NCI-H2081 (cell line): ENCODE measurements at places on chromosomes 6 and 20.
A peak's percentile ranks its signal among the peaks of the same experiment; 100 is the strongest.

DNA sequence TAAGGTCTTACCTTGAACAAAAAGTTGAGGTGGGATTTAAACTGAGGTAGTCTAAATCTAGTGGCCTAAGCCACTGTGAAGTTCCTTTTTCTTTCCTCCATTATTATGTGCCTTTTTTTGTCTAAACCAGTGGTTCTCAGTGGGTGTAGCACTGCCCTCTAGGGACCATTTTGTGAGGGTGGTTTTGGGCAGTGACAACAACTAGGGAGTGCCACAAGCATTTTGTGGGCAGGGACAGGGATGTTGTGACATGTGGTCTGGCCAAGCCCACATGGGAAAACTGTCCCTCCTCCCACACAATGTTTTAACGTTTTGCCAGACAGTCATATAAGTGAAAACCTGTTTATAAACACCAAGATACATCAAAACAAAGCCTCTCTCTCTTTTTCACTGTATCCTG, 899.4 kb upstream of the FLRT3 start:
- peak; percentile 63 for DNase-seq

- no peak for DNase-seq
These were observed 234.3 kb downstream of the ARHGAP18 start for GRCh38 chr6:129475477-129476247.

DNA sequence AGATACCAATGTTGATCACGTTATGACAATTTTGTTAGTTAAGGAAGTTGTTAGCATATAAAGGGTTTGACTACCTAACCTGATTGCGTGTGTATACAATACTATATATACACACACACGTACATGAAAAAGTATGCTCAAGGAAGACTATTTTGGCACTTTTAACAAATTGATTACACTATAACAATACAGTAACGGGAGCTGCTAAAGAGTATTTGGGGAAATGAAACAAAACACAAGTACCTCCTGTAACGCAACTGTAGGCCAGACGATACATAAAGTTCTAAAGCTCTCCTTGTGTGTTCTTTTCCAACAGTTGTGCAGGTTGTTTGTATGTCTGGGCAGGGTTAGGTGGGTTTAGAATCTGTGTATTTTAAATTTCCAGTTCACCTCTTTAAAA, 98.7 kb downstream of the PLEKHG1 start:
- DNase-seq: no peak

DNA sequence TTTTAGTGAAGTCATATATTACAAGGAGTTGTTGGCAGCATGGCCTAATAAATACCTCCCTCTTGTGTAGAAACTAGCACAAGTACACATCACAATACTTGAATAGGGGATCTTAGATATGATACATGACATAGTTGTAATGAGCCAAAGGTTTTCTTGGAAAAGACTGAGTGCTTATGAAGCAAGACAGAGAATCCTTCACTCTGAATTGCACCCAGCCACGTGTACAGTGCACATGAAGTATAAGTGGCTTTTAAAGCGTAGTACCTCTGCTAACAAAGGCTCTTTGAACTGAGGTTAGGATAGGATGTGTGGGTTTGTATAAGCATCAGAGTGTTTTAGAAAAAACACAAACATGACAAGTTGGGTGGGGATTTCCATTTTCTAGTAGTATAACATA, 145.5 kb upstream of the STMND1 start:
- DNase-seq: no peak

DNA sequence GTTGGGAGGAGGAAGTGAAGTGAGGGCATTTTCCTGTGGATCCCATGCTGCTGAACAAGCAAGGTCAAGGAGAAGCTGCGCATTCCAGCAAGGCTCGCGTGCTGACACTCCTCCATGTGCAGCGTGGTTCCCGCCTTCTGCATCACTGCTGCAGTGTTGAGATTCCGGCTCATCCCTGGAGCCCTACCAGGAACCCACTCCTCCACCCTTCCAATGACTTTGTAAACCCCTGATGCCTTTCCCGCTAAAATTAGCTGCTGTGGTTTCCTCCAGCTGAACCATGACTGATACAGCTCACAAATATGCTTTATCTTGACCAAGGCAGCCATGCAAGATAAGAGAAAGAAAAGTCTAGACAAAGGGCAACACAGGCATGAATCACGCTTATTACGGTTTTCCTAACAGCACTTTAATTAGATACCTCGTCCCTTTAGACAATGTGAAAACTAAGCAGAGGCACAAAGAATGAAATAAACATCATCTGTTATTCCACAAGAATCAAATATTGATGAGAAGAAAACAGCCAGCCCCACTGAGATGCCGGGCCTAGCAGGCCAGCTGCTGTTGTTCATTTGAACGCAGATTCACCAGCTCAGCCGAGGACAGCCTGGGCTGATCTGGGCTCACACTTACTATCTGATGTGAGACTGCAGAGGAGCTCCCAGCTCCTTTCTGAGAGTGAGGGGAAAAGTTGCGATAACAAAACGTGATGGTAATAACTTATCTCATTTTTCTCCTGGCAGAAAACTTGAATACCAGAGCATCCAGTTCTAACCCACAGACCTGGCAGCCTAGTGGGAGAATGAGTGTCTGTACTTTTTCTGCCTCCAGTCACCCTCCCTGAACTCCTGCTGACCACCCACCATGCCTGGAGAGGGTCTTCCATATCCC, 14.2 kb upstream of the BNIP5 start:
- DNase-seq: no peak

DNA sequence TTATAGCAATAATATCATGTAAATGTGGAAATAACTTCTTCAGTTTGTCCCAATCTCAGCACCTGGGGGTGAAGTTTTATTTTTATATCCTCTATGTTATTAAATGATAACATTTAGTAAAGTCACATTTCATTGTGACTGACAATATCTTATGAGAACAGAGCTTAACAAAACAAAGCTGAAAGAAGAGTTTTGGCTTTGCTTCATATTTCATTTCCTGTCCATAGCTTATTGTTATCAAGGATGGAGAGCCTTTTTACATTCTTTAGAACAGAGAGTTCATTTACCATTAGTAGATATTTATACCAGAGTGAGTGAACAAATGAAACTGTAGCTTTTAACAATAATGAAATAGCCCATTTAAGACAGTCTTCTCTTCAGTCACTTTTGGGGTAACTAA, 231.9 kb upstream of the SGK1 start:
- no peak for DNase-seq

DNA sequence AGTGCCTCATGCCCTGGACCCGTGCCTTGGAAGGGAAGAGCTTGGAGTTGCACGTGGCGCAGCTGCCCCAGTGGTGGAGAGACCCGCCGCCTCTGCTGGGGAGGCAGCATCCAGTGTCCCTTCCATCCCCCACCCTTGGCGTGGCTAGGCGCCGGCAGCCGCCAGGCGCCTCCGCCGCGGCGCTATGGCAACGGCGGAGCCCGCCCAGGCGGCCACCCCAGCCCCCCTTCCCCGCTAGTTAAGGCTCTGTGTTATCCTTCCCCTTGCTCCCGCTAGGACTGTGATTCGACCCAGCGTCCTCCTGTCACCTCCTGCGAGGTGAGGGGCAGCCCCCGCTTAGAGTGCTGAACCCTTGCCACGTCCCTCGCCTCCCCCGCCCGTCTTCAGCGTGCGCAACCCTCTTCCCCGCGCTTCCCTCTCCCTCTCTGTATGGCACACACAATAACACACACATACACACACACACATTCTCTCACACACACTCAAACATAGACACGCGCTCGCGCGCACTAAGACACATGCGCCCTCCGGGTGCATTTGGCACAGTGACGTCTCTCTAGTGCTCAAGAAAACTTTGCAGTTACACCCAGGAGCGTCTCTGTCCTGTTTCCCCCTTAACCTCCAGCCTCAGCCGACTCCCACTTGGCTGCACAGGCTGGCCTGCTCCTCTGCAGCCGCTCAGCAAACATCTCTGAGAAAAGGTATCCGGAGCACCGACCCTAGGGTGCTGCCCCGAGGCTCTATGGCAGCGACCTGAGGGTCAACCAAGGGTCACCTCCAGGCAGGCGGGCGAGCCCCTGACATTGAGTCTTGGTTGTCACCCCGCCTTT, 8.5 kb downstream of the GRIK2 start:
- peak; percentile 75 for DNase-seq

DNA sequence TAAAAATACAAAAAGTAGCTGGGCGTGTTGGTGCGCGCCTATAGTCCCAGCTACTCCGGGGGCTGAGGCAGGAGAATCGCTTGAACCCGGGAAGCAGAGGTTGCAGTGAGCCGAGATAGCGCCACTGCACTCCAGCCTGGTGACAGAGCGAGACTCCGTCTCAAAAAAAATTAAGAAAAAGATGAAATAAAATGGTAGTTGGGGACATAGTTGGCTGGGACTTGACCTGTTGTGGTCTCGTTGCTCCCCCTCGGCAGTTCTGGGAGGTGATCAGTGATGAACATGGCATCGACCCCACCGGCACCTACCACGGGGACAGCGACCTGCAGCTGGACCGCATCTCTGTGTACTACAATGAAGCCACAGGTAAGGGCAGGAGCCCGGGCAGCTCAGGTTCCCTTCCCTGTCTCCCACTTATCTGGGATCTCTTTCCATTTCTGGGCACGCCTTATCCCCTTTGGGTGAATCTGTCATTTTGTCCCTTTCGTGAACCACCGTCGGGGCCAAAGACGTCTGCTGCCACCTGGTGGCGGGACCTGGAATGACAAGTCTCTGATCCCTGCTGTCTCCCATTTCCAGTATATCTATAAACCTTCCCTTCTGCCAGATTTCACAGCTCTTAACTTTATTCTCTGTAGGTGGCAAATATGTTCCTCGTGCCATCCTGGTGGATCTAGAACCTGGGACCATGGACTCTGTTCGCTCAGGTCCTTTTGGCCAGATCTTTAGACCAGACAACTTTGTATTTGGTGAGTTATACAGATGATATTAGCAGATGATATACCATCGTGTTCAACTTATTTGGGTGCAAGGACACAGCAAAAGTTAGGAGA, 2.3 kb downstream of the TUBB start:
- peak; percentile 73 for DNase-seq

- DNase-seq: no peak
These were observed 150.8 kb downstream of the GRIK2 start for GRCh38 chr6:101544286-101544685.

- no peak for DNase-seq
These were observed 453.3 kb upstream of the NRSN1 start for GRCh38 chr6:23672737-23673136.

- DNase-seq: no peak
These were observed 87.2 kb downstream of the TNFAIP3 start for GRCh38 chr6:137954253-137954652.

- DNase-seq: no peak
These were observed 6.5 kb upstream of the SLC17A4 start for GRCh38 chr6:25748049-25748448.

GRCh38 chr6:148044261-148044751, 298.3 kb upstream of the SASH1 start:
- DNase-seq: no peak

GRCh38 chr6:78089531-78089930, 436.7 kb downstream of the MEI4 start:
- no peak for DNase-seq

GRCh38 chr6:137951064-137951597, 84.1 kb downstream of the TNFAIP3 start:
- DNase-seq: no peak

DNA sequence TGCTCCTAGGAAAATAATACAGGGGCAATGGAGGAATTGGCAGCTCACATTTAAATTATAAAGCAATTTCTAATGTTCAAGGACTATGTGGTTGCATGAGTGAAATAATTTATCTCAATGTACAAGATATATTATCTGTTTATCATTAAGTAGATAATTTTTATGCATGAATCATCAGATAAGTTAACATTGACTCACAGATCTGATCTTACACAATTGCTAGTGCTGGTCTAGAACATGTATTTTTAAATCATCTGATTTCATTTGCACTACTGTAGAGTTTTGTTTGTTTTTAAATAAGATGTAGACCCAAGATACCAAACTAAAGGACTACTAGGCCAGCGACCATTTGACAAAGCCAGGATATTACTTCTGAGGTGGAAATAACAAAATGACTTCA, 199.2 kb downstream of the BMP2 start:
- DNase-seq: no peak

GRCh38 chr6:121305957-121306607, 28.2 kb downstream of the TBC1D32 start:
- DNase-seq: peak; percentile 22

DNA sequence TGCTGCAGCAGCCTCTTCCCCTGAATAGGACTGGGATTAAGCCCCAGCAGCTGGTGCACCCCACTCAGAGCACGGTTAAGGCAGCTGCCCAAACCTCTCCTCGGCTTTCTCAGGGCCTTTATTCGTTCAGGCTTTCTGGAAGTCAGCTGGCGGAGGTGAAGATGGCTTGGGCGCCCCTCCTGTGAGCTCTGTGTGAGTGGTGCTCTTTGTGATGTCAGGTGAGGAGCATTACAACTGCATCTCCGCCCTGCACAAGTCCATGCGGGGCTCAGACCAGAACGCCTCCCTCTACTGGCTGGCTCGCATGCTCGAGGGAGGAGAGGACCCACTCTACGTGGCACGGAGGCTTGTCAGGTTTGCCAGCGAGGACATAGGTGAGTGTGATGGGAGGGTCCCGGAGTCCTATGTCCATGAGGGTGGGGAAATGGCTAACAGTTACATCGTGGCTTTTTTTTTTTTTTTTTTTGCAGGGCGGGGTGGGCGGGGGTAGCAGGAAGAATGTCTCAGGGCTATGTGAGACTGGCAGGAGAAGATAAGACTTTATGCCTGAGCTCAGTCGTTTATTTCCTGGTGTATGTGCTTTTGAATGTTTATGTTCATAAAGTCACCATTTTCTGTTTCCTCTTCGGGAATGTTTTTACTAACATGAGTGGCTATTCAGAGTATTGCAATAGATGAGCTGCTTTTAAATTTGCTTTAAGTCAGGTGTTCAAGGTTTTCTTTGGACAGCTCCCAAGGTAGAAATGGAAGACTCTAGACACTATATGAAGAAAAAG, 18.2 kb downstream of the WRNIP1 start:
- no peak for DNase-seq

DNA sequence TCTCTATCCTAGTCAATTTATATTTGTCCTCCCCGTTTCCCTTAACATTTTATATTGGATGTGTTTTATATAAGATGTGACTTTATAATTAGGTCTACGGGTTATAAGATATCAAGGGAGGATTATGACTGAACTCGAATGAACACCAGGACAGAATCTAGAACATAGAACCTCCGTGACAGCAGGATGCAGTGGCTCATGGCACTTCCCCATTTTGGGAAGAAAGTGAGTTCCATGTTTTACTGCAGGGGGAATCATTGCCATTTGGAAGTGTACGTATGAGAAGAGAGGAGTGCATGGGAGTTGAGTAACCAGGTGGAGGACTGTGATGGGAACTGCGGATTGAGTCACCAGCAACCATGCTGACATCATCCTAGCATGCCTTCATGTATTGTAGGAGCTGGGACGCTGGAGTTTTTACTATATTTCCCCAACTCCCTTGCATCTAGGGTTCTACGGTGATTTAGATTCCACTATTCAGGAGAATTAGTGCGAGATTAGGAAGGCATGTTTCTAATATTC, 56.1 kb upstream of the FOXC1 start:
- DNase-seq: no peak
